NCI-H1417 treated with DMSO at 0.1 percent for 48 hours (cell line): ENCODE measurements at places on chromosomes 12 and 14.

GRCh38 chr12:122820838-122821271 is 14.4 kb upstream of the HIP1R start:
- no peak for DNase-seq

GRCh38 chr12:105036937-105037649 is 47.2 kb downstream of the ALDH1L2 start:
- DNase-seq: no peak

DNA sequence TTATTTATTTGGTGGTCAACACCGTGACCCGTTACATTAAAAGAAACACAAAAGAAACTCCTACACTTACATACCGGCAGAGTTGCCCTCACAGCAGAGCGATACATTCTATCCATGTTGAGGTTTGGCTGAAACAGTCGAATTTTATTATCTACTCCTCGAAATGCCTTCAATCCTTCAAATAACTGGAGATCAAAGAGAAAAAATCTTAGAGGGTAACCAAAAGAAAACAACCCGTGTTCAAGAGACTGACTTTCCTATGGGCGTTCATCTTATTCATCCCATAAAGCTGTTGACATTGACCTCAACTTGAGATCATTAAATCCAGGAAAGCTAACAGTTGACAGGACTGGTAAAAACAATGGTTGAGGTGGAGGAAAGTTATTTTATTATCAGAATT is 67.7 kb downstream of the BCAT1 start:
- no peak for DNase-seq

- no peak for DNase-seq
These were observed 39.6 kb upstream of the CCDC198 start for GRCh38 chr14:57533214-57533613.

DNA sequence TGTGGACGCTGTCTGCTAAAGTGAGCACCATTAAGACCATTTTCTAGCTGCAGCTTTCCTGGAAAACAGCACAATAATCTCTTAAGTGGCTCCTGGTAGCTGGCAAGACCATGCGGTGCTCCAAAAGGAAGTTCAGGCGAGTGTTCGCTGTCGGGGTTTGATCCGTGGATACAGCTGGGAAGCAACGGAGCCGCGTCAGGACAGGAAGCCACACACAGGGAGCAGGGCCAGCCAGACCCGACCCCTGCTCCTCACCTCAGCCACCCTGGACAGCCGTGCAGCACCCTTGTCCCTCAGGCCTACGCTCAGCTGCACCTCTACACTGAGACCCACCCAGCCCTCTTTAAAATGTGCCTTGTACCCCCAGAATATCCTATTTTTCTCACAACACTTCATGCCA is 19.4 kb downstream of the ZFYVE21 start:
- DNase-seq: no peak

- no peak for DNase-seq
These were observed 326.1 kb downstream of the CACNA1C start for GRCh38 chr12:2378835-2379330.

GRCh38 chr14:33914676-33915516 is 36.0 kb downstream of the EGLN3 start:
- no peak for DNase-seq

DNA sequence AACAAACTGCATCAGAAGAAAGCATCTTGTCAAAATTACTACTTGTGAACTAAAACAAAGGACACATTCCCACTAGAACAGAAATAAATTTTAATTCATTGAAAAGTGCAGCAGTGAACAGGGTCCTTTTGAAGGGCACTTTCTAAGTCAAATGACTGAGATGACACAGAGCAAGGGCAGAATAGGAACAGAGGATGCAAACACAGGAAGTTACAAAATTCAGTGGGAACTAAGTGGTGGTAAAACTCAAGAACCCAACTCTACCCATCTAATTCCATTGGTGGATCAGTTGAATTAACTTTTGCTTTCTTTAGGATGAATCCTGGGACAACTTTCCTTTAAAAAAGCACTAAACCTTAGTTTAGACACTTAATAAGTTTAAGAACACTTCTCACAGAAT is 45.8 kb downstream of the GNS start:
- DNase-seq: no peak

GRCh38 chr14:94451091-94451771 is 1.4 kb downstream of the SERPINA11 start:
- no peak for DNase-seq

DNA sequence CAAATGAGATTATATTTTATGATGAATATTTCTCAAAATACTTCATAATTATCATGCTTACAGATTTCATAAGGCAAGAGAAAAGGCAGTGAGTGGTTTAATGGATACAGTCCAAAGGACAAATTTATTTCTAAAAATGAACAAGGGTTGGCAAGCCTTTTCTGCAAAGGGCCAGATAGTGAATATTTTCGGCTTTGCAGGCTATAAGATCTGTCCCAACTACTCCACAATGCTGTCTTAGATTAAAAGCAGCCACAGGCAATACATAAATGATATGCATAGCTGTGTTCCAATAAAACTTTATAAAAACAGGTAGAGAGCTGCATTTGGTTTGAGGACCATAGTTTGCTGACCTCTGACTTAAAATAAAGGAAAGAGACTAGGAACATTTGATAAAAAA is 42.9 kb upstream of the STK38L start:
- DNase-seq: no peak

DNA sequence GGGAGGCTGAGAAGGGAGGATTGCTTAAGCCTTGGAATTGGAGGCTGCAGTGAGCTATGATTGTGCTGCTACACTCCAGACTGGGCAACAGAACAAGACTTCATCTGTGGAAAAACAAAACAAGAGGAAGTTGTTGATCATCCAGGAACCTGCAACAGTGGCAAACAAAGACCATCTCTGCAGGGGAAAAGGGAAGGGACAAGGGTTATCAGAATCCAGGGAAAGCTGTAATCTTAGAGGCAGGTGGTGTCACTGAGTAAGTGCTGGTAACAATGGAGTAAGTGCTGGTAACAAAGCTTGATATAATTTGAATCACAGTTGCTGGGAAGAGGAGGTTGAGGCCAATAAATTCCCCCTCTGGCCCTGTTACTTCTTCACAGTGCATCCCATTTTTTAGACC is 27.5 kb upstream of the DCN start:
- no peak for DNase-seq

DNA sequence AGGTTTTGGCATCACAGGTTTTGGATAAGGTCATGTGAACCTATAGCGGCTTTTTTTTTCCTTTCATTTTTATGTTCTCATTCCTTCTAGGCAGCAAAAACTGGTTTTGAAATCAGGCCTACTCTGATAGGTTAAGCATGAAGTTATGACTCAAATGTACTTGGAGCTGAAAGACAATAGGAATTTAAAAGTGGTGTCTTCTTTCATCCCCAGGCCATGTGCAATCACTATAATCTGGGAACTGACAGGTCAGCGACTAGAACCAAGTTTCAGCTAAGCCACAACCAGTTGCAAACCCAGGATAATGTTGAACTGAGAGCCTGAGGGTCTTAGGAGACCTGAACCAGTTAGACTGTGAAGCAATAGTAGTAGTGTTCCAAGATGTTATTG is 74.3 kb downstream of the ANO6 start:
- DNase-seq: no peak

GRCh38 chr14:72081137-72081536 is 148.9 kb downstream of the RGS6 start:
- DNase-seq: no peak

DNA sequence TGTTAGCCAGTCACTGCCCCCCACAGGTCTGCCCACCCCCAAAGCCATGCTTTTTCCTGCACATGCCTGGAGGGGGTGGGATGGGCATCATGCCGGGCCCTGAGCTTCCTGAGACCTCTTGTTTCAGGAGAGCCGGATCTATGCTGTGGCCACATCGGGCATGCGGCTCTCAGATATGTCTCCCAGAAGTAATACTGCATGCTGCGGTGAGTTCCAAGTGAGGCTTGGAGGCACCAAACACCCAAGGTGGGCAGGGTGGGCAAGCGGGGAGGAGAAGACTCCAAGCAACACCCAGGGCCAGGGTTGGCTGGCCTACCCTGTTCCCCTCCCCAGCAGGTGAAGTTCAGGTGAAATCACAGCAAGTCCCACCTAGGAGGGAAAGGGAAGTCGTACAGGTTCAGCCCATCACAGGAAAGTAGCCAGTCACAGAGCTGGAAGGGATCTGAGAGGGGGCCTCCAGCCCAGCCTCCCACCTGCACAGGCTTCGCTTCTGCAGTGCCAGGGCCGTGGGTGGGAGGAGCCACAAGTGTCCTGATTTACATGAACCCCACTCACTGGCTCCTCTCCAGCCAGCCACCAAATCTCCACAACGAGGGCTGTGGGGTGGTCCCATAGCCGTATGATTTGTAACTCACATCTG is 30.9 kb downstream of the PIGH start:
- DNase-seq: no peak

- DNase-seq: no peak
These were observed 185.5 kb upstream of the ATP2B1 start for GRCh38 chr12:89893972-89894706.

DNA sequence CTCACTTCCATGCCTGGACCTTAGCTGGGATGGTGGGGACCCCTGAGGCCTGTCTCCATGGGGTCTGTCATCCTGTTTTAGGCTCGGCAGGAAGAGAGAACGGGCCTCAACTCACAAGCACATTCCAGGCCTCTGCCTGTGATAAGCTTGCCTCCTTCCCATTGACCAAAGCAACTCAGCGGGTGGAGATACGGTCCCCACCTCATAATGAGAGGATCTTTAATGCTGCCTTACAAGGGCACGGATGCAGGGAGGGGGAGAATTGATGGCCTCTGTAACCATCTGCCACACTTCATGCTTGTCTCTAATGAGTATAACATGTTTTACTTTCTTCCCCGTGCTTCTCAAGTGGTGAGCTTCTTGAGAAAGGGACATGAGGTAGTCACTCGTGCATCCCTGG is 50.0 kb downstream of the GLT1D1 start:
- DNase-seq: no peak

DNA sequence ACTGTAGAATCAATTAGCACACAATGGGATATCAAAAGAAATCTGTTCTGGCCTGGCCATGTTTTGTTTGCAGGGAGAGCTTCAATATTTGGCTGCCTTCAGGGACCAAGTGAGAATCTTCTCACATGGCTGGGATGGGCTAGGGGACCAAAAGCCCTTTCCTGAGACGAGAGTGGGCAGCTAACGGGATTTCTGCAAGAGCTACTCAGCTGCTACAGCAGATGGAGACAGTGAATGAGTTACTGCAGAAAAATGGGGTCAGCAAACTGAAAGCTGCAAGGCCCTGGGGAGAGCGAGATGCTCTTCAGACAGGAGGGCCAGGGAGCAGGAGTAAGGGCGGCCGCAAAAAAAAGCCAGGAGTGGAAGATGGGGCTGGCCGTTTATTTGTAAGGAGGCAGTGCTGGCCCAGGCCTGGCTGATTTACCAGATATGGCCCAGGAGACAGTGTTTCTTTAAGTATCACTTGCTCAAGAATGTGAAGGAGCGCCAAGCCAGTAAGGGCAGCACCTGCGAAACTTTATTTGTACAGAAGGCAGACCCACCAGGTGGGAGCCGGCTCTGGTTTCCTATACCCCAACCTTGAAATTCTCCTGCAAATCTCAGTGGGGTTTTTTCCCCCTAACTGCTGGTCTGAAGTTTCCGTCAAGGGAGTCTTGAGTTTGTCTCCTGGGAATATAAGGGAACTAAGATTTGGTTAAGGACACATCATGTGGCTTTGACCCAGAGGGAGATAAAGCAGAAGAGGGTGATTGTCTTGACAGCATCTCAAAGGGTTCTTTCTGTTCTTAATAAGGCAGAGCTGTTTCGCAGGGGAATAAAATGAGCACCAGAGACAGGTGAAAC is 57.8 kb downstream of the SSH1 start:
- no peak for DNase-seq

DNA sequence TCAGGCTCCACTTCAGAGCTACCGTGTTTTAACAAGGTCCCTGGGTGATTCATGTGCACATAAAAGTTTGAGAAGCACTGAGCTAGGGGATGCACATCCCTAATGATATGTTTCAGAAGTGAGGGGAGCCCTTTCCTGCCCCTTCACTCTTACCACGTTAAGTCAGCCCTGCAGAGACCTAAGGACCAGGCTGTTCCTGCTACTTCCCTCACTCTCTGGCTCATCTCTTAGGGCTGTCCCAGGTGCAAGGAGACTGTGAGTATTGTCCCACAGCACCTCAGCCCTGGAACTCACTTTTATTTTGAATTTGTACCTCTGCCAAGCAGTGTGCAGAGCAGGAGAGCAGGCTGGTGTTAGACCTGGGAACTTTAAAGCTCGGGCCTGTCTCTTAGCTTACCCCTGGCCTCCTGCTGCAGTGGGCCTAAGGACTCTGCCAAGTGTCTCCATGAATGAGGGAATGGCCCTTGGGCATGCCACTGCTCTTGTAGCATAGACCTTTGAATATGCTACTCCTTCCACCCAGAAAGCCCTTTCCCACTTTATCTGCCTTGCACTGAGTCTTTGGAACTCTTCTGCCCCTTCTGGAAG is 11.0 kb upstream of the SUSD6 start:
- no peak for DNase-seq

DNA sequence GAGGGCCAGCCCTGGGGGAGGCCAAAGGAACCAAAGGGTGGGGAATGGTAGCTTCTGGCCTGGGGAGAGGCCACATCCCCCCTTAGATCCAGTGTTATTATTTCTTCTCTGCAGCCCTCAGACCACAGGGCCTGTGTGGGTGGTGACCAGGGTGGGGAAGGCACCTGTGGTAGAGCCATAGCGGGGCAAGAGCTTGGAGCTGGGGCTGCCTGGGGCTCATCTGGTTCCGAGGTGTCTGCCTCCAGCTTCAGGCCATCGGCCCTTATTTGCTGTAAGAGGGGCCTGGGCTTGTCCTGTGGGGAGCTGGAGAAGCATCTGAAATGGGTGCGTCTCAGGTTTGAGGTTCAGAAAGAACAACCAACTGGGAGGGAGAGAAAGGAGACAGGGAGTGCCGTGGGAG is 2.1 kb upstream of the B3GNT4 start:
- DNase-seq: no peak

DNA sequence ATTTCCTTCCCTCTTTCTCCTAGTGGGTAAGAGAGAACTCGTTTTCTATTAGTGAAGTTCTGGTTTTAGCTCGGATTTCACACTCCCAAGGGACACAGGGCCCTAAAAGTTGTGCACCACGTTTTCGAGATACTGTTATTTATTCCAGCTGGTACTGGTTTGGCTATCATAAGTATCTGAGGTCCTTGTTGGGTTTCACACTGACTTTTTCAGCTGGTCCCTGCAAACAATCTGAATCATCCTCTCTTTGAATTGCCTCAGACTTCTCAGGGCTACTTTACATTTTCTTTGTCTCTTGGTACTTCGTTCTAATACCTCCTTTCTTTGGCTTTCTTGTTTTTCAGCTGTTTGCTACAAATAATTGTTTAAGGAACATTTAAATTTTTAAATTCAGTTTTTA is 75.7 kb downstream of the SCN8A start:
- no peak for DNase-seq

DNA sequence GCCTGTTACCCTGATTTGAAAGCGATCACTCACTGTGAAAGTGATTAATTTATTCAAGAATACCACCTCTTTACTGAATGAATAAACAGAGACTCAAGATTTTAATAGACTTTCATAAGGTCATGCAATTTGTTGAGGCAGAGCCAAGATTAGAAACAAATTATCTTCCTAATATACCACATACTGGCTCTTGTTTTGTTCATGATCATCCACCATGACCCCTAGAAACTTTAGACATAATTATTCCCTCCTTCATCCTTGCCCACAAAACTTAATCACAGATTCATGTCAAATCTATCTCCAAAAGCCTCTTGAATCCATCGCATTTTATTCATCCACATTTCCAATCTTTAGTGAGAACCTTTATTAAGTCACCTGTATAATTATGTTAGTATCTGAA is 152.3 kb downstream of the ATXN7L3B start:
- no peak for DNase-seq
